ENCODE measurements at places on chromosomes 1 and 21. TPM values are rescaled to one million over a fixed set of nuclear protein-coding genes. Genes with fewer than 3 reads are reported as not detected.

GRCh38 chr1:61131716-61132115, 49.4 kb downstream of the NFIA start:
- DNase-seq, result no peak
- H3K4me1 ChIP-seq, result peaks cover 3% of the 10 kb centered on the region
- H3K4me3 ChIP-seq, result no peak overlapping the region
- H3K36me3 ChIP-seq, result no peaks in the 10 kb centered on the region
- no peak overlapping the region for H3K27ac ChIP-seq

GRCh38 chr1:199399996-199400724, 627.4 kb upstream of the NR5A2 start:
- H3K27ac ChIP-seq, result no peak overlapping the region
- H3K4me1 ChIP-seq, result no peaks in the 10 kb centered on the region
- H3K4me3 ChIP-seq, result no peak overlapping the region
- DNase-seq, result no peak

DNA sequence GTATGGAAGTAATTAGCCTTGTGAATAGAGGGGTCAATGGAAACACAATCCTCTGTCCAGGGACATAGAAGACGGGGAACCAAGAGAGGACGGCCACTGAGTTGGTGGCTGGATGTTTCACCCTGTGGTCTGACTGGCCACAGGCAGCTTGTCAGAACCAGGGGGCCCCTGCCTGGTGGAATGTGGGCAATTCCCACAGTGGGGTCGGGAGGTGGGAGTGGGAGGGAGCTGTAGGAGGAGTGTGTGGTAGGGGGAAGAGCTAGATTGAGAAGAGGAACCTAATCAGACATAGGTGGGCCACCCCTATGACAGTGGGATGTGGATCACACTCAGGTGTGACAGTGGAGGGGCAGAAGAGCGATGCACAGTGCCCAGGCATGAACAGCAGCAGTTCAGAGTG, 31.3 kb downstream of the TRIM62 start:
- H3K4me1 ChIP-seq, result peaks cover 27% of the 10 kb centered on the region
- H3K36me3 ChIP-seq, result no peaks in the 10 kb centered on the region
- no peak overlapping the region for H3K4me3 ChIP-seq

- no peaks in the 10 kb centered on the region for H3K4me1 ChIP-seq
- no peaks in the 10 kb centered on the region for H3K36me3 ChIP-seq
- no peak for DNase-seq
- no peak overlapping the region for H3K4me3 ChIP-seq
Measured at GRCh38 chr1:73953586-73953985, 244.4 kb downstream of the LRRIQ3 start.

DNA sequence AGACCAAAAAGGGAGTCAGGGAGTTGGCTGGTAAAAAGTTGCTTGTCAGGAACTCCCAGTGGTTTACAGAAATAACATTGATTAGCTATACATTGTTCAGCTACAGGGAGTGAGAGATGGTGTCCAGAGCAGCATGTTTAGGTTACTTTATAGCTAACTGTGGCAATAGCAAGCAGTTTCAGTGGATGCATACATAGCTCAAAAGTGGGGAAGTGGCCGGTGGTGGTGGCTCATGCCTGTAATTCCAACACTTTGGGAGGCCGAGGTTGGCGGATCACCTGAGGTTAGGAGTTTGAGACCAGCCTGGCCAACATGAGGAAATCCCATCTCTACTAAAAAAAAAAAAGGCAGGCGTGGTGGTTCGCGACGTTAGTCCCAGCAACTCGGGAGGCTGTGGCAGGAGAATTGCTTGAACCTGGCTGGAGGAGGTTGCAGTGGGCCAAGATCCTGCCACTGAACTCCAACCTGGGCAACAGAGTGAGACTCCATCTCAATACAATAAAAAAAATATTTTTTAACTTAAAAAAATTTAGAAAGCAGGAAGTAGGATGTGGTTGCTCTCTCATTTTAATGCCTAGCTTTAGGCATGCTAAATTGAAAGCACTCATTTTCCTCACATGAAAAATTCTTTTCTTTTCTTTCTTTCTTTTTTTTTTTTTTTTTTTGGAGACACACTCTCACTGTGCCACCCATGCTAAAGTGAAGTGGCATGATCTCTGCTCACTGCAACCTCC, 109.7 kb downstream of the PPIAL4G start:
- H3K4me3 ChIP-seq, result no peak overlapping the region
- no peaks in the 10 kb centered on the region for H3K4me1 ChIP-seq
- H3K36me3 ChIP-seq, result no peaks in the 10 kb centered on the region

DNA sequence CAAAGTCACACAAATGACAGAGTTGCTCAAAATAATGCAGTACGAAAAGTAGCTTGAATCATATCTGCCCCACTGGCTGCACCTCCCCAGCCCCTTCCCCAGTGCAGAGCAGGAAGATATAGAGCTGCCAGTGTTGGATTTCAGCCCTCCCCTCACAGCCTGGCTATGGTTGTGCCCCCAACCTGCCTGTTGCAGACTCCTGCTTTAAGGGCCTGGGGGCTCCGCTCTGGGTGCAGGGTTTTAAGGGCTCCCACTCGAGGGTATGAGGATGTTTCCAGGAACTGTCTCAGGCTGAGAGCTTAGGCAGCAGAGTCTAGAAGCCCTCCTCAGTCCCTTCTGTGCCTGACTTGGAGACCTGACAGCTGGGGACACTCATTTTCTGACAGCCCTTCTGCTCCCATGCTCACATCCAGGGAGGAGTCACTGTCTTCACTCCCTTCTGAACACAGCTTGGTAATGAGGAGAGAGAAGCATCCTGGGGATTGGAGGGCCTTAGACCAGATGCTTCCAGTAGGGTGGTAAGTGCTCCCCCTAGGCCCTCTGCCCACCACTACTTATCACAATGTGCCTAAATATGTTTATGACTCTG, 4.6 kb downstream of the S100A9 start:
- no peaks in the 10 kb centered on the region for H3K36me3 ChIP-seq
- H3K27ac ChIP-seq, result no peak overlapping the region
- no peak for DNase-seq
- no peaks in the 10 kb centered on the region for H3K27me3 ChIP-seq
- H3K4me1 ChIP-seq, result peaks cover 16% of the 10 kb centered on the region
- no peak overlapping the region for H3K4me3 ChIP-seq

DNA sequence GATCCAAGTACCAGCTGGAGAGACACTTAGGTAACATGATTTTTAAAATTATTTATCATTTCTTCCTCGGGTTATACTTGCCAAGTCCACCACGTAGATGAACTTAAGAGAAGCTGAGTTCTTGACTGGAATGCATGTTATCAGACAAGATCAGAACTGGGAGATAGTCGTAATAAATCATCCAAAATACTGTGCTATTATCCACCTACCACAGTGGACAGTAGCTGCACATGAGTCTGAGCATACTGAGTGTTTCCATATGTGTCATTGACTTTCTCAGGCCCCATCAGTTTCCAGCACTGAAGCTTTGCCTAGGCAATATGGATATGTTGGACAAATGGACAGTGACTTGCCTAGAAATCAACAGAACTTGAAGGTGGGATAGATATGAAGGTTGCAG, 77.9 kb upstream of the RRP15 start:
- H3K4me1 ChIP-seq, result no peaks in the 10 kb centered on the region
- no peak for DNase-seq
- H3K36me3 ChIP-seq, result no peaks in the 10 kb centered on the region
- H3K27ac ChIP-seq, result no peak overlapping the region
- H3K4me3 ChIP-seq, result no peak overlapping the region
- no peaks in the 10 kb centered on the region for H3K27me3 ChIP-seq

DNA sequence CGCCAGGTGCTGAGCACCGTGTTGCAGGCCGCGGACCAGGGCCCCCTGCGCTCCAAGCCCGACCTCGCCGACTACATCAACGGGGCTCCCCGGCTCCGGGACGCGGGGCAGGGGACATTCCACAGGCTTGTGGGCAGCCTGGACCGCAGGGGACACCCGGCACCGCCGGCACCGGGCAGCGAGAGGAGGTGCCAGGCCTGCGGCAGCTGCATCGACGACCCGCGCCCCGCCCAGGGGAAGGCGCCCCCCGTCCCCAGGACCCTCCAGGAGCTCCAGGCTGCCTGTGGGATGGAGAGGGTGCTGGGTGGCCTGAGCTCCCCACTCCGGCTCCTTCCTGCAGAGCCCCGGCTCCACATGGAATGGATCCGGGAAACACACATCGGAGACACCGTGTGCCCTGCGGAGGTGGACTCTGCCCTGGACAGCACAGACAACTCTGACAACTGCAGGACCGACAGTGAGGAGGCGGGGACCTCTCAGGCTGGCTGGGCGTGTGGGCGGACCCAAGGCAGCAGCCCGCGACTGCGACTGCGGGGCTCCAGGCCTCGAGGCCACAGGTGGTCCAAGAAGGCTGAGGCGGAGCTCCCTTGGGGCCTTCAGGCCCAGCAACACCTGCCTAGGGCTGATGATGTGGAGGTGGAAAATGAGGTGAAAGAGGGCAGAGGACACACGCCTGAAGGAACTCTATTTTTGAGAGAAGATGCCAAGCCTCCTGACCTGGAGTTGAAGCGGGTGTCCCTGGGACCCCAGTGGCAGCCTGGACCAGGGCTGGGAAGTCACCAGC, 22.8 kb downstream of the KIAA1614 start:
- no peaks in the 10 kb centered on the region for H3K27me3 ChIP-seq
- no peaks in the 10 kb centered on the region for H3K4me1 ChIP-seq
- no peaks in the 10 kb centered on the region for H3K36me3 ChIP-seq
- no peak overlapping the region for H3K27ac ChIP-seq

- no peaks in the 10 kb centered on the region for H3K36me3 ChIP-seq
- H3K27ac ChIP-seq, result no peak overlapping the region
- no peak for DNase-seq
- H3K4me1 ChIP-seq, result no peaks in the 10 kb centered on the region
- no peaks in the 10 kb centered on the region for H3K27me3 ChIP-seq
Measured at GRCh38 chr1:29393451-29393826, 157.1 kb downstream of the PTPRU start.

DNA sequence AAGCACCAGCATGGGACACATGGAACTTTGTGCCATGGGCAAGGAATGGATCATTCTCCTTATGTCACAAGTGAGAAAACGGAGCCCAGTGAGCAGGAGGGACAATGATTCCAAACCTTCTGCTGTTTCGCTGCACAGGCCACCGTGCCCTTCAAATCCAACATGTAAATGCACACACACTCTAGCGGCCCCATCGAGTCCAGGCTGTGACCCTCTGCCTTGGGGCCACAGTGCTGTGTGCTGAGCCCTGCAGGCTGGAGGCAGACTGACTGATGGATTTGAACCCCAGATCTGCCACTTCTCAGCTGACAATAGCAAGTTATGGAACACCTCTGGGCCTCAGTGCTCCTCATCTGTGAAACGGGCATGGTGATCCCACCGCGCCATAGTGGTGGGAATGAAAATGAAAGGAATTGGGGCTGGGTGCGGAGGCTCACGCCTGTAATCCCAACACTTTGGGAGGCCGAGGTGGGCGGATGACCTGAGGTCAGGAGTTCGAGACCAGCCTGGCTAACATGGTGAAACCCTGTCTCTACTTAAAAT, 63.6 kb downstream of the ALPL start:
- no peaks in the 10 kb centered on the region for H3K36me3 ChIP-seq
- H3K27ac ChIP-seq, result no peak overlapping the region
- DNase-seq, result no peak
- H3K4me3 ChIP-seq, result no peak overlapping the region

DNA sequence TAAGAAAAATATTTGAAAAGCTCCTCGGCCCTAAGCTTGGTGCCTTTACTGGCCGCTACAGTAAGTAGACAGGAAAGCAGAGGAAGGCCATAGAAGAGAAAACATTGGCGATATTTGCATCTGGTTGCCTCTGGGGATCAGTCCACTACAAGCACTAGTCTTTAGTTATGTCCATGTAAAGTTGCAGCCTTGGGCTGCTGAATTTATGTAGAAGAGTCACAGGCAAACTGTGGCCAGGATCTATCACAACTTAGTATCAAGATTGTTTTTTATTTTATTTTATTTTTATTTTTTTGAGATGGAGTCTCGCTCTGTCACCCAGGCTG, 228.7 kb upstream of the CAMK1G start:
- no peaks in the 10 kb centered on the region for H3K4me1 ChIP-seq
- H3K27me3 ChIP-seq, result no peaks in the 10 kb centered on the region
- DNase-seq, result no peak

GRCh38 chr1:206754011-206754410, 16.6 kb upstream of the IL19 start:
- H3K4me1 ChIP-seq, result no peaks in the 10 kb centered on the region
- no peak overlapping the region for H3K4me3 ChIP-seq
- DNase-seq, result no peak
- H3K27ac ChIP-seq, result no peak overlapping the region
- no peaks in the 10 kb centered on the region for H3K36me3 ChIP-seq

Gene SERPINC1
- not detected for total RNA-seq

DNA sequence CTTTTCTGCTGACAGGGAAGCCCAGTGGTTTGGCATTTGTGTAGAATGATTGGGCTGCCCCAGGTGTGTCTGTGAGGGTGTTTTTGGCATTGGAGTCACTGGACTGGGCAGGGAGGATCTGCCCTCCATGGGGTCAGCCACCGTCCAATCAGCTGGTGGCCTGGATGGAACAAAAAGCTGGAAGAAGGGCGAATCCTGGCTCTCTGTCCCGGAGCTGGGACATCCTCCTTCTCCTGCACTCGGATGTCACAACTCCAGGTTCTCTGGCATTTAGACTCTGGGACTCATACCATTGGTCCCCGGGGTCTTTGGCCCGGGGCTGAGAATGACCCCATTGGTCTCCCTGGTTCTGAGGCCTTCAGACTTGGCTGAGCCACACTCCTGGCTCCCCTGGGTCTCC, 11.2 kb downstream of the SPSB1 start:
- H3K27ac ChIP-seq, result no peak overlapping the region
- no peak for DNase-seq
- no peak overlapping the region for H3K4me3 ChIP-seq
- H3K4me1 ChIP-seq, result no peaks in the 10 kb centered on the region
- no peaks in the 10 kb centered on the region for H3K36me3 ChIP-seq
- H3K27me3 ChIP-seq, result no peaks in the 10 kb centered on the region

Gene C1QTNF12
- not detected for total RNA-seq

DNA sequence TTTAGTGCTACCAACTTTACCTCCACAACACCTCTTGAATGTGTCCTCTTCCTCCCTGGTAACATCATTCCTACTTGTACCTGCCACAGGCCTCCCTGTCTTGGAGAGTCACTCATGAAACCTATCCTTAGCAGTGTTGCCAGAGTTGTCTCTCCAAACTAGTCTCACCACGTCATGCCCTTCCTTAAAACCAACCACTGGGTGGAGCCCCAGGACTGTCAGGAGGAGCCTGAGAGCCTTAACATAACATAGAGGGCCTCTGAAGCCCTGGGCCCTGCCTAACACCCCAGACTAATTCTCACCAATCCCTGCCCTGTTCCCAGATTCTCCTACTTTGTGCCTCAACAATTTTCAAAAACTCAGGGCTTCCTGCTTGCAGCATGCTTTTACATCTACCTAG, 65.3 kb downstream of the ZNF697 start:
- no peak overlapping the region for H3K27ac ChIP-seq
- H3K4me3 ChIP-seq, result no peak overlapping the region
- no peaks in the 10 kb centered on the region for H3K36me3 ChIP-seq
- H3K27me3 ChIP-seq, result no peaks in the 10 kb centered on the region

DNA sequence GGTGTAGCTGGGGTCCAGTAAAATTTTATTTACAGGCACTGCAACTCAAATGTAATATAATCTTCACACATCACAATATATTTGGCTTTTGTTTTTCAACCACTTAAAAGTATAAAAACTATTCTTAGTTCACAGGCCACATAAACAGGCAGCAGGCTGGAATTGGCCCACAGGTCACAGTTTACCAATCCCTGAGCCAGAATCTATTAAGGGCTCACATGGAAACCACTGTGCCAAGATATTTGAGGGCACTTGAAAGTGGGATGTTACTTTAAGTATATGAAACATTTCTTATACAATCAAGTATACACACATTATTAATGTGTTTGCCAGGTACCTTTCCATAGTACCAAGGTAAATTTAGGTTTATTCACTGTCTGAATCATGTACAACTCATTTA, 71.9 kb upstream of the PRDX6 start:
- no peaks in the 10 kb centered on the region for H3K4me1 ChIP-seq
- DNase-seq, result no peak
- no peaks in the 10 kb centered on the region for H3K27me3 ChIP-seq
- no peak overlapping the region for H3K27ac ChIP-seq
- no peaks in the 10 kb centered on the region for H3K36me3 ChIP-seq
